ENCODE measurements at places on chromosomes 1 and 21.

- no peak for DNase-seq
Measured at GRCh38 chr1:6086358-6086757, 40.7 kb downstream of the KCNAB2 start.

- no peak for DNase-seq
Measured at GRCh38 chr1:15485636-15486035, 9.7 kb downstream of the CELA2B start.

DNA sequence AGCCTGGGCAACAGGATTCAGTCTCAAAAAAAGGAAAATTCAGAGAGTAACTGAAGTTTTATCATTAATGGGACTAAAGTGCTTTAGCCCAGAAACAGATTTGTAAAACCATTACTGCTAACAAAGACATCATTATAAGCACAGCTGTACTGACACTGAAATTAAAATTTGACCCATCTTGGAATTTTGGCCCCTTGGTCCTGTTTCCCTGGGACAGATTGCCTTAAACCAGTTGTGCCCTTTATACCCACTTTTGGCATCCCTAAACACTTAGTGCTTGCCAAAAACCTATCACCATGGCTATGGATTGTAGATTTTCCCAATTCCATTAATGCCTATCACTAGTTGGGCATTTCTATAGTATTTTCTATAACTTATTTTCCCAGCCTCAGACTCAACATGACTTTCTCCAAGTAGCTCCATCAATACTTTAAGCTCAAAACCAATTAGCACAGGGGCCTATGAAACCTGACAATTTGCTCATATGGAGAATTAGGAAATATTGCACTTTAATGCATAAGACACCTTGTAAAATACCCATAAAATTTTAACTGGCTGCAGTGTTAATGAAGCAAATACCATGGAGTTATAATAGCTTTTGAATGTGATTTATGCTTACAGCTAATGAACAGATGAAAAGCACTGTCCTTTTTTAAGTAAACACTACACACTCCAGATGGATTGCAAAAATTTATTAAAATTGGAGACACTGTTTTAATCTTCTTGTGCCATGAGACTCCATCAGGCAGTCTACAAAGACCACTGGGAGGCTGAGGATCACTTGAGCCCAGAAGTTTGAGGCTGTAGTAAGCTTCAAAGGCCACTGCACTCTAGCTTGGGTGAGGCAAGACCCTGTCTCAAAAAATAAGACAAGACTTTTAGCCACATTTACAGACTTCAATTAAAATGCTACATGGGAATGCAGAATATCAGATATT is 4.3 kb downstream of the GAS5 start:
- no peak for DNase-seq

DNA sequence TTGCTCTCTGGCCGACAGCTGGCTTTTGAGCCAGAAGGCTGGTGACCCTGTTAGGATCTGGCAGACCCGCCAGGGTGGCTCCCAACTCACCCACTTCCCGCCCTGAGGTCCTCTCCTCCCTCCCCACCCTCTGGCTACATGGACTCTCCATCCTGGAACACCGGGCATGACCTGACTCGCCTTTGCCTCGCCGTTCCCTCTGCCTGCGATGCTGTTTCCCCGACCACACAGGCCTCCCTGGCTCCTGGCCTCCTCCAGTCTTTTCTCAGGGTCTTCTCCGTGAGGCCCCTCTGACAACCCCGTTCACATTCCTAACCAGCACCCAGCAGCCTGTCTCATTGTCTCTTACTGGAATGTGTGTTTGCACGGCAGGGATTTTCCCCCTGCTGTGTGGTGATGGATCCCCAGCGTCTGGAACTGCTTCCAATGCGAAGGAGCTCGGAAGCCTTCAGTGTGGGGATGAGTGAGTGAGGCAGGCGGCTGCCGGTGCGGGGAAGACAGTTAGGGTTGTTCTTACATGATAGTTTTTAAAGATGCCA is 46.0 kb upstream of the POFUT2 start:
- no peak for DNase-seq

GRCh38 chr1:169059421-169059820 is 47.1 kb upstream of the ATP1B1 start:
- DNase-seq, result no peak

DNA sequence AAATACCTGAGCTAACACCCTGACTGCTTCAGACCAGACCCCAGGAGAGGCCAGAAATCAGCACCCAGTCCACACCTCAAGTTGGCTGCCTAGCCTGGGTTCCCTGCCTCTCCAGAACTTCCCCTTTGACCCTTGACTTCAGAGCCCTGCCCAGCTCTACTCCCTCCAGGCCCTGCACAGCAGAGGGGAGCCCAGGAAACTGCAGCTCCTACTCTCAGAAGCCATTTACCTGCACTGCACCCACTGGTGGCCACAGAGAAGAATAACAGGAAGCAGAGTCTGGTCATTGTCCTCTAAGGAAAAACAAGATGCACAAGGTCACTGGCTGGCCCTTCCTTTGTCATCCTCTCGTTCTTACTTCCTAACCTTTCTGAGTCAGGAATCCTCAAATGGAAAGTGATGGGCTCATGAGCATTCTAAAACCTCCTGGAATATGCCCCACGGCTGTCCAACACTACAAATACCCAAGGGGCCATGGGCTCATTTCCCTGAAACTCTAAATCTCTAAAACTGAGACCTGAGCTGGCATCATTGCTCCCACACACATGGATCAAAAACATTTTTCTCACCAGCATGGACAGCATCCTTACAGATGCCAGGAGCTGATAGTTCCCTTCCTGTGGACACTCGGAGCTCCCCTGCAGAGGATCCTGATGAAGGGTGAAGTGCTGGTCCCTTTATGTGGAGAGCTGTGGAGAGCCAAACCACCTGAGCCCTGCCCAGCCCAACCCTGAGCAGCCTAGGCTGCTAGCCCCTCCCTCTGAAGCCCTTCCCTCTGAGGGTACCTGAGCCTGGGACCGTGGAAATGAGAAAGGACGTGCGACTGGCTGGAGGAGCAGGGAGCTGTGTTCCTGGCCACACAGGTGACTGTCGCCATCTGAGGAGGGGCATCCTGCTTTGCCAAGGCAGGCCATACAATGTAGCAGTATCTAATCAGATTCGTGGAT is at the start of gene ITLN2:
ITLN2 (minus strand) TSS at position 652 of the 947 bp plus-strand sequence; CDS start at position 584, 68 bp downstream.
- DNase-seq, result no peak

GRCh38 chr1:103489935-103490334 is 35.6 kb upstream of the RNPC3 start:
- no peak for DNase-seq

DNA sequence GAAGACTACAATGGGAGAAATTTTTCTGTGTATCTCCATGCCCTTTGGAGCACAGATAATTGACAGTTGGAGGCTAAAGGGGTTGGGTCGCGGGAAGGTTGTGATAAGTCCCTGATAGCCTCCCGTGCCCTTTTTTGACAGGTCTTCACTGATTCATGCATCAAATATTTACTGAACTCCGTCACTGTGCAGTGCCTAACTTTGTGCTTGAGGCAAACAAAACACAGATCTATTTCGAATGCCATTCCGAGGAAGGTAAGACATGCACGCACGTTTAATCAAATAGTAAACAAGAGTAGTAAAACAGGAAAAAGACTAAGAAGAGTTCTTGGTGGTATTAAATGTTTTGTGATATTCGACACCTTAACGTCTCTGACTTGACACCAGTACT is 494 bp upstream of the PIP5K1A start:
- DNase-seq, result no peak

- DNase-seq, result no peak
Measured at GRCh38 chr21:42031816-42032215, 21.7 kb upstream of the ZBTB21 start.

GRCh38 chr1:5659606-5660005 is 332.6 kb downstream of the NPHP4 start:
- no peak for DNase-seq

GRCh38 chr1:153578490-153578889 is 12.8 kb upstream of the S100A2 start:
- no peak for DNase-seq

- DNase-seq, result no peak
Measured at GRCh38 chr1:109361649-109362048, 36.1 kb downstream of the SORT1 start.

GRCh38 chr1:119485201-119485600 is 21.8 kb upstream of the HSD3B1 start:
- DNase-seq, result no peak

DNA sequence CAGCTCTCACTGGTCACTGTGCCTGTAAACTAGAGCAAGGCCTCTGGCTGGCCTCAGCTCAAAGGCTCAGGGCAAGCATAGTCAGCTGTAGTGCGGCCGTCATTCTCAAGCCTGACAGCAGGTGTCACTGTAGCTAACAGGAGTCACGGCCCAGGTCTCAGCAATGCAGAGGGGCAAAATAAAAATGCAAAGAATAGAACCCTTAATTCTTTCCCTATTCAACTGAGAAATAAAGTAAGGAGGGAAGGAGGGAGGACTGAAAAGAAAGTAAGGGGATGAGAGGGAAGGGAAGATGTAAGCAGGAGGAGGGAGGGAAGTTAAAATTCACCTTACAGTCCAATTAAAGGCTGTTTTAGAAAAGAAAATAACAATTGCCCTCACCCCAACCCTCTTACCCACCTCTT is 106.1 kb downstream of the KIAA0319L start:
- DNase-seq, result peak; percentile 83

DNA sequence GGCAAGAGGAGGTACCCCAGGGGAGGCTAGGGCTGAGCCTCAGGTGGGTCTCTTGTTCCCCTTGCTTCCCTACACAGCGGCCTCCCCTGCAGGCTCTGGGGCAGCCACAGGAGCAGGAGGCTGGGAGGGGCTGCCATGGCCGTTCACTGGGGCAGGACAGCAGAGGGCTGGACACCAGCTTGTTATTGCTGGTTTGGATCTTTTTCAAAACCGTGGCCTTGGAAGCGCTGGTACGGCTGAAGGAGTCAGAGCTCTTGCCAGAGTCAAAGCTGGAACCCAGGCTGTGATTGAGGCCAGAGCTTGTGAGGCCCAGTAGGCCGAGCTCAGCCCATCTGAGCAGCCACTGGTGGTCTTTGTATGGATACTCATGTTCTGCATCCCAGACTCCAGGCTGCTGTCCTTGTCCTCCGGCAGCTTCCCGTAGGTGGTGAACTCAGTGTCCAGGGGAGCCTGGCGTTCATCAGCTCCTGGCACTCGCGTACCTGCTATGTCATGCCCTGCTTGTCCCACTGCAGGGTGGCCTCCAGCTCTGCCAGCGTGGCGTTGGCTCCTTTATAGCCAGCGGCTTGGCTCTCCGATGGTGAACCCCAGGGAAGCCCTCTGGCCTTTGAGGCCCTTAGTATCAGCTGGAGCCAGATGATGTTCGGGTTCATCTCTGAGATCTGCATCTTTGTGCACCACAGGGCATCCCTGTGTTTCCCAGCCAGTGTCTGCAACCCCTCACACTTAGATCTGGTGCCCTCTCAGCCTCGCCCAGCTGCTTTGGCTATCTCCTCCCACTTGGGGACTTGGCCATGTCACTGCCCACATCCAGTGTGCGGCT is 40.3 kb upstream of the THEM4 start:
- no peak for DNase-seq

DNA sequence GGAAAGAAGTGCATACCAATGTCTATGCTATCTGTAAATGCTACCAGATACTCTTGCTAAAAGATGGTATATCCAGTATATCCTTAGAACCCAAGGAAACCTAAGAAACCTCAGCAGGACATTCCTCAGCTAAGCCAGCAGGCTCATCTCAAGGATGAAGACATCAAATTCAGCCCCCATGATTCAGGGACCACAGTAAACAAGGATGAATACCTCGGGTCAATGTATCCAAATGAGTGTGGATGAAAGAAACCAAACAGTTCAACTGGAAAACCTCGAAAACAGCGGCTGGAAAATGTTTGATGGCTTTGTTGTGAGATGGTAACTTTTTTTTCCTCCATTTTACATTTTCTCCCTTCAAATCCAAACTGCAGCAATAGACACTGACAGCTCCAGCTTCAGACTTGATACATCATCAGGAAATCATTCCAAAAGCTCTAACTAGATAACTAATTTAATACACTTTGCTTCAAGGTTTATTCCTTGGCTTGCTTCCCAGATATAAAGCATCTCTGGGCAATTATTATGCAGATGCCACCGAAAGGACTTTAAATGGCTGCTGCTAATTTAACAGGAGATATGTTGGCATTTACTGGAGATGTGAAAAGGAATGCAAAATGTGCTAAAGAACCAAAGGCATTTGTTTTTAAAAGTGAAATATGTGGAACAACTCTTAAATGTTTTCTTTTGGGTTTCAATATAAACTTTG is 73.6 kb downstream of the SMYD2 start:
- DNase-seq, result no peak

DNA sequence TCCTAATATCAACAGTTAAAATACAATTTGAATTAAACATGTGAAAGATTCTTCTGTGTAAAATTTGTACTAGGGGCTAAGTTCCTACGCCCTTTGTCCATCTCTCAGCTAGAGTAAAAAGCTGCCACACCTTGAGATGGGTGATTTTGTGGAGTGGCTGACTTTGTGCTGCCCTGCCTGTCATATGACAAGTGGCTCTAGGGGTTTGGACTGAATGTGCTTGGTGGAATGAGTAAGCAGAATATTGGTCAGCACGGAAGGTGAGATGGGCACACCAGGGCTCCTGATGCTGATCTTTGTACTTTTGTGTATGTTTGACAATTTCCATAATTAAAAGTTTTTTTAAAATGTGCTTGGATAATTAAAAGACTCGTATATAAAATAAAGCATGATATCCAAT is 133.6 kb upstream of the SLC45A1 start:
- DNase-seq, result peak; percentile 38

DNA sequence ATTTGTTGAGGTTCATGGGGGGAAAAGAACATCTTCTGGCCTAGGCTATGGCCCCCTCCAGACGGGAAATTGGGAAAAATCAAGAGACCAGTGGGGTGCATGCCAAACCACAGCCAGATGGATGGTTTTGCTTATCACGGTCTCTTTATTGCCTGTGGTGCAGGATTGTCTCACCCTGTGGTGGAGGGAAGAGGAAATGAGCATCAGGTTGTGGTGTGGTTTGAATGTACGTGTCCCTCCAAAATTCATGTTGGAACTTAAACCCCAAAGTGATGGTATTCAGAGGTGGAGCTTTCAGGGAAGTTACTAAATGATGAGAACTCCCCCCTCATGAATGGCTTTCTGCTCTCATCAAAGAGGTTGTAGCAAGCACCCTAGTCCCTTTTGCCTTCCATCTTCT is 525.7 kb downstream of the NPHP4 start:
- no peak for DNase-seq

DNA sequence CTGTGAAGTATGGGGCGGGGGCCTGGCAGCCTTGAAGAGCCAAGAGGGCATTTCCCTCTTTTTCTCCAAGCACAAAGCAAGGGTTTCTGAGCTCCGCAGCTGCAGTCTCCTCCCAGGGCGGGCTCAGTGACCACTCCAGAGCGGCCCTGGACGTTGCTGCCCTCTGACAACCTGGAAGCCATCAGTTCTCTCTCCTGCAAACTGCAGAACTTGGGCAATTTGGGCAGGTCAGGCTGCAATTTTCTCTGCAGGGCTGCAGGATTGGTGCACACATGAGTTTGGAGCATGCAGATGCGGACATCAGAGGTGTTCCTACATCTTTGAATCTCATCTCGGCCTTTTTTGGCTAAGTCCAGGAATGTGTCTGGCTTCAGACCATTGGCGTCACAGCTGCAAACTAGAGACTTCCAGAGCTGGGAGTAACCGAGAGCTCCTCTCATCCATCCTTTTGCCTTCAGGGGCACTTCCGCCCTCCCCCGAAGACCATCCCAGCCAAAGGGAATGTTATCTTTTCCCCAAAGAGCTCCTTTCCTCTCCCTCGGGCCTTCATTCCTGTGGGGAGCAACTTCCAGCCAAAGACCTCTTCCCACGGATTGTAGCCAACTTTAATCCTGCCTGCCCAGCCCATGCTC is 139.6 kb upstream of the WNT4 start:
- DNase-seq, result no peak
